Fibroblast of lung (primary cell): ENCODE measurements at places on chromosomes 3 and 15.

- DNase-seq, result no peak
These were observed 30.7 kb downstream of the ARHGAP31 start for GRCh38 chr3:119324899-119325298.

GRCh38 chr3:59866076-59866475 is 816.3 kb upstream of the CFAP20DC start:
- no peak for DNase-seq

- DNase-seq, result no peak
These were observed 38.3 kb upstream of the TM4SF4 start for GRCh38 chr3:149435996-149436885.

- DNase-seq, result no peak
These were observed 42.8 kb upstream of the SMAD3 start for GRCh38 chr15:67022587-67023105.

- peak; percentile 38 for DNase-seq
These were observed 29.7 kb downstream of the ACSBG1 start for GRCh38 chr15:78204351-78205309.

DNA sequence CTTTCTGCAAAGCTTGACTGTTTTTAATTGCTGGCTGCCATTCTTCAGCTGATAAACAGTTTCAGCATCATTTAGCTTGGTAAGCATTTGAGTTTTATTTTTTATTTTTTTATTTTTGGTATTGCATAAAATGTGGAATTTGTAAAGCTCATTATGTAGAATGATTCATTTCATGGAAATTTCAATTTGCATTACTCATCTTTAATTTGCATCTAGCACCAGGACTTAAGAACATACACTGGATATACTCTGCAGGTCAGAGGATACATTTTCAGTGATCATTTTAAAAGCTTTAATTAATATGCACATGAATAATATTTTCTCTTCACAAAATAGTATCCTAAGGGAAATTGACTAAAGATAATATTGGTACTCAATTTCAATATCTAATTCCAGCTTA is 732.4 kb upstream of the BCHE start:
- no peak for DNase-seq

DNA sequence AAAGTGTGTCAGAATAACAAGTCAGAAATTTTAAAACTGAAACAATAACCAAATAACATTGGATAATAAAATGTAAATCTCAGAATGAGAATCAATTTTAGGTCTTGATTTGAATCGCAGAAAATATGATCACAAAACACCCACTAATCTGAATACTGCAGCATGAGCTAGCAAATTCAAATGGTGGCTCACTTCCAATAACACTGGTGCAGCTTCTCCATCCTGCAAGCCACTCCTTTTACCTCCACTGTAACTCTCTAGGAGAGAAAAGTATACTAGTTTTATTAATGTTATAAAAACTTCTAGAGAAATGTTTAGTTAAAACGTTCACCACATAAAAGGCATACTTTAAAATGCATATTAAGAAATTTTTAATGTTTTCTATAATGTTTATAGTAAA is 30.4 kb downstream of the UBE3A start:
- DNase-seq, result peak; percentile 36

DNA sequence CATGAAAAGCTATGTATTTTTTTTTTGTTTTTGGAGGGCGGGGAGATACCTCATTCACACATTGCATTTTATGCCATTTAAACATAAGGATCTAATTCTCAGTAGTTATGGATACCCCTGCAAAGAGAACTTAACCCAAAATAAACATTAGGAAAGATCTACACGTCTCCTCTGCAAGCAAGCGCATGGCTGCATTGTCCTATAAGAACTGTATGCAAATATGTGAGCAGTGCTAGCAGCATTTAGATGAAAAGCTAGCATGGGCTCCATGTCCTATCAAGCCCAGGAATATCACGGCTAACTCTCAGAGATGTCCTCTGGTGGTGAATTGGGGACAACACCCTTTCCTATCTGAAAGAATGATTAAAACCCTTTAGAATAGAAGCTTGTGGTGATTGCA is 292.8 kb downstream of the MEX3B start:
- DNase-seq, result no peak

DNA sequence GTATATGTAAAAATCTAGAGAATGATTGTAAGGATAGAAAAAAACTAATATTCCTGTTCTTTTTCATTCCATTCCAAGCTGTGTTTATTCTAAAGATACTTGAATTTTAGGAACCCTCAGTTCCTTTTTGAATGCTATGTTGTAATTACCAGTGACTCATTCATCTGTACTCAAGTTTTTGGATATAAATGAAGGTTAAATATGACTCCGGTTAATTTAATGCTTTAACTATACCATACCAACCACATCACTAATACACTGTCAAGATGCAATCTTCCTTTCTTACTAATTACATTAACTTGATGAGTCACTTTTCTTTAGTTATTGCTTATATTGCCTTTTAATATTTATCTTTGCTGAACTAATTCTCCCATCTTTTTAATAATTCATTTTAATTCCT is 68.8 kb upstream of the ZNF148 start:
- peak; percentile 81 for DNase-seq

DNA sequence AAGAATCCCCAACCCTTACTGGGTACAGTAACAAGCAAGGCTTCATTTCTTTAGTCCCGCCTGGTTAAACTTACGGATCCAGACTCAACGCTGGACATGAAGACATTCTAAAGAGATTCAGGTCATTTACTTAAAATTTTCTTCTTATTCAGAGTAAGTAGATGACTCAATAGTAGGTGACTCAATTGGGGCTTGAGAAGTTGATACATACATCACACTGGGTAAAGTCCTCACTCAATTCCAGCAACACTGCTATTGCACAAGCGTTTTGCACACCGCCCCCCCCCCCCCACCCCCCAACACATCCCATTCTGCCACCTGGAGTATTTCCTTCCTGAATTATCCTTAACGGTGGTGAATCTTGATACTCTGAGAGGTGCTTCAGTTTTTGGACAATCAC is 610.0 kb downstream of the FOXP1 start:
- DNase-seq, result peak; percentile 85

- DNase-seq, result peak; percentile 37
These were observed 106.3 kb upstream of the RNU6-1 start for GRCh38 chr15:67945951-67946700.

DNA sequence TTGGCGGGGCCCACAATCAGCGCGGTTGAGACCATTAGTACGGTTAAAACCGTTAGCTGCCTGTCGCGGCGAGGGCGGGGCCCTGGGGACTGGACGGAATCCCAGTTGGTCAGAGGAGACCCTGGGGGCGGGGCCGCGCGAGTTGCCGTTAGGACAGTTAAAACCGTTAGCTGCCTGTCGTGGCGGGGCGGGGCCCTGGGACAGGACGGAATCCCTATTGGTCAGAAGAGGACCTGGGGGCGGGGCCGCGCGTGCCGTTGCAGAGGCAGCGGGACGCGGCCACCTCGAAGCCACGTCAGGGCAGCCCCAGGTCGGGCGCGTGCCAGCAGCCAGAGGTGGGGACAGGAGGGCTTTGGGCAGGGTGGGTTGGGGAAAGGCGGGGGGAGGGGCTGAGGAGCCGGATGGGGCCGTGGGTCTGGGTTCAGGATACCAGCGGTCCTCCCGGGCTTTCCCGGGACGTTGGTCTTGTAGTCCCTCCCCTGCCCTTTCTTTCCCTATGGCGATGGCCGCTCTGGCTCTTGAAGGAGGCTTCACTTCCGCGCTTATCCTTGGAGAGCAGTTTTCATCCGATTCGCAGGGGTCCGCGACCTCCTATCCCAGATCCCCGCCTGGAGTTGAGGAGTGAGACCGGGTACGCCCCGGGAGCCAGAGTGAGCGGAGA is 28.0 kb downstream of the KLHDC8B start:
- peak; percentile 81 for DNase-seq

GRCh38 chr3:191220908-191221307 is 21.9 kb downstream of the OSTN start:
- no peak for DNase-seq

GRCh38 chr15:32994810-32995424 is 199.6 kb downstream of the FMN1 start:
- peak; percentile 43 for DNase-seq

- DNase-seq, result no peak
These were observed 78.3 kb upstream of the HES1 start for GRCh38 chr3:194057570-194058188.

DNA sequence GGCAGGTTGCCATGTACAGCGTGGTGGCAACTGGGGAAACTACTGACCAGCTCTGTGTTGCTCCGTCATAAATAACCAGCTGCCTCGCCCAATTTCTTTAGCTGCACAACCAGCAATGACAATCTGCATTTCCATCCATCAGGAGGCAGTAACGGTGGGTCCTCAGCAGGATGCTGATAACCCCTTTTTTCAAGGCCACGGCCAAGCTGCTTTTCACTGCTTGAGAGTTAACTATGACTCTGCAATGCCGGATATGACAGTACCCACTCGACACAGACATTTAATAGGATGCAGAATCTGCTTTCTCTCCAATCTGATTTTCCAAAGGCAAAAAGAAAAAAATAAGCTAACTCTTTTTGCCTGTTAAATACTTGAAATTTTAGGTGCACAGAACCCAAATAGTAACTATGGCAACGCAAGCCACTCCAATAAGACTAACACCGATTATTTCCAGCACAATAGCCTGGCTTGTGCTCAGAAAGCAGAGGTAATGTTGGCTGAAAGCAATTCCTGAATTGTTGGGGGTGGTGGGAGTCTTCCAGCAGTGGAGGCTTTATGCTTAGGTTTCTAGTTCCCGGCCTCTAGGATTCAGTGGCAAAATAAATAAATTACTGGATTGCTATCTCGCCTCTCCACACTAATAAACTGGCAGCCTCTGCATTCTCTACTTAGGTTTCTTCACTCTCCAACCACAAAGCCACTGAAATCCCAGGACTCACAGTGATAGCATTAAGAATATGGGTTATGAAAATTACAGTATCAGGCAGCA is 31.2 kb upstream of the SRGAP3 start:
- DNase-seq, result no peak

DNA sequence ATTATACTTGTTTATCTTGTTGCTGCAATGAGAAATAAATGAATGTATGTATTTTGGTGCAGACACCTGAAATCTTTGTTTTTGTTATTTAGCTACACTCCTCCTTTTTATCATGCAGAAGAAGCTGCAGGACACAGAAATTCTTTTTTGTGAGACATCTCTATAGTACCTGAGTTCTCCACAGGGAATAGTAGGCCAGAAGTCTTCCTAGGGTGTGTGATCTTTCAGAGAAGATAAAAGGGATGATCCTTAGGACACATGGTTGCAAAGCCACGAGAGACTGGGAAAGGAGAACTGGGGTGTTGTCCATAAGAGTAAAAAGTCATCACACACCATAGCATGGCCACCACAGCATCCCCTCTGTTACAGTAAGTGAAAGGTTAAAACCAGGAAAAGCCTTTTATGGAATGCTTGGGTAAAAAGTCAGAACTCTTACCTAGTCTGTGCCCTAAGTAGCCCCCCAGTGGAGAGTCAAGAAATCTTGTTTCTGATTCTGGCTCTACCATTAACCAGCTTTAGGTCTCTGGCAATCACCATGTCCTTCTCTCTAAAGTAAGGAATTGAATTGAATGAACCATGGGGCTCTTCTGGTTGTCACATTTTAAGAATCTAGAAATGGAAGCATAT is 31.9 kb upstream of the ADGRG7 start:
- no peak for DNase-seq

DNA sequence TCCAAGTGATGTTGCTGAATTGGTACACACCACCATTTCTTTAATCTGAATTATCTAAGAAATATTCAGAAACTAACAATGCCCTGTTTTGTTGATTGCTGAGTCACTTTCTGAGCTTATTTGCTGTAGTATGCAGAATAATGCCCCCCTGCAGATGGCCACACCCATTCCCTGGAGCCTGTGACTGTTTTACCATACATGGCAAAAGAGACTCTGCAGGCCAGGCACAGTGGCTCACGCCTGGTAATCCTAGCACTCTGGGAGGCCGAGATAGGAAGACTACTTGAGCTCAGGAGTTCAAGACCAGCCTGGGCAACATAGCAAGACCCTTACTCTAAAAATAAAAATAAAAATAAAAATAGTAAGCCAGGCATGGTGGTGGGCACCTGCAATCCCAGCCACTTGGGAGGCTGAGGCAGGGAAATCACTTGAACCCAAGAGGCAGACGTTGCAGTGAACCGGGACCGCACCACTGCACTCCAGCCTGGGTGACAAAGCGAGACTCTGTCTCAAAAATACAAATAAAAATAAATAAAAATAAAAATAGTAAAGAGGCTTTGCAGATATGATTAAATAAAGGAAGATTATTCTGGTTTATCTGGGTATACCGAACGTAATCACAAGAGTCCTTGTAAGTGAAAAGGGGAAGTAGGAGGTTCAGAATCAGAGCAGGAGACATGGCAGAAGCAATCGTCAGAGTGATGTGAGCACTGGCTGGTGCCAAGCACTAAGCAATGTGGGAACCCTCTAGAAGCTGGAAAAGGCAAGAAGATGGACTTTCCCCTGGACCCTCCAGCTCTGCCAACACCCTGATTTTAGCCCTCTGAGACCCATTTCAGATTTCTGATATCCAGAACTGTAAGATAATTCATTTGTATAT is 19.0 kb downstream of the PCYT1A start:
- peak; percentile 78 for DNase-seq

GRCh38 chr3:123547881-123548519 is 36.9 kb downstream of the HACD2 start:
- DNase-seq, result peak; percentile 36

DNA sequence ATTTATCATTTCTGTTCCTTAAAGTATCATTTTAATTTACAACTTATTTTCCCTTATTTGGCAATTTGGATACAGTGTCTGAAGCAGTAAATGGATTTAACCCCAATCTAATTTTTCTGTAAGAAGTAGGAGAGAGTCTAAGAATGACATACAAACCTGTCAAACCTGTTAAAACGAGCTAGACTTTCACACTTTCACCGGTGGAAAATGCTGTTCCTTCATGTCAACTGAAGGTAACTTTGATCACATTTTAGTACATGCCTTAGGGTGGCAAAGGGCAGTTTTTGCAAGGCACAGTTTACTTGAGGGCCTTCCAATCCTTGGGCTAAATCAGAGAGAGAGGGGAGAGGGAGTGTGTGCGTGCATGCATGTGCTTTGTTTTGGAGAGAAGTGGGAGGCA is 221.4 kb downstream of the THSD4 start:
- DNase-seq, result no peak

- DNase-seq, result no peak
These were observed 53.3 kb downstream of the ZNF385D start for GRCh38 chr3:21697707-21698106.

DNA sequence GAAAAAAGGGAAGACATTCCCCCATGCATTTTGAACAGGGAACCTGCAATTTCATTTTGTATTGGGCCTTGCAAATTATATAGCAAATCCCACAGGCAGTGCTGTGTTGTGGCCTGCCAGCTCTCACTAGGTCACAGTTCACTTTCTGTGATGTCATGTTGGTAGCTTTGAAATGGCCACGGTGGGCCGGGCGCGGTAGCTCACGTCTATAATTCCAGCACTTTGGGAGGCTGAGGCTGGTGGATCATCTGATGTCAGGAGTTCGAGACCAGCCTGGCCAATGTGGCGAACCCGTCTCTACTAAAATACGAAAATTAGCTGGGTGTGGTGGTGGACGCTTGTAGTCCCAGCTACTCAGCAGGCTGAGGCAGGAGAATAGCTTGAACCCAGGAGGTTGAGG is 27.0 kb upstream of the C15orf39 start:
- no peak for DNase-seq
